ENCODE measurements at places on chromosomes 3 and 15.
A peak's percentile ranks its signal among the peaks of the same experiment; 100 is the strongest.

DNA sequence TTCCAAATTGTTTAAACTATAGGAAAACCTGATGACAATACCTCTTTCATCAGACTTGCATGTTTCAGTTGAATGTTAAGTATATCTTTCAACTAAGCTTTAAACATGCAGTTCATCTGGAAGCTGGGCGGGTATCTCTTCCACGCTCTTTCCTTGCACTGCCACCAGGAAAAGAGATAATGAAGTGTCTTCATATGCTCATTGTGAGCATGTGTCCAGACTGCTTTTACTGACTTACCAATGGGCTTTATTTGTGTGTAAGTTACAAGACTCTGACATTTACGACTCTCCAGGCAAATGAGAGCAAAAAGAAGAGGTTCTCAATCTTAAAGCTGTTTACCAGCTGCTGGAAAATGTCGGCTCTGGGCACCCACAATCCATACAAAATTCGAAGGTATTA is 52.8 kb downstream of the TMEM212 start:
- no peak overlapping the region for H3K4me3 ChIP-seq
- H3K27ac ChIP-seq, result no peak overlapping the region
- H3K27me3 ChIP-seq, result peaks cover 15% of the 10 kb centered on the region
- H3K36me3 ChIP-seq, result no peaks in the 10 kb centered on the region
- peaks cover 3% of the 10 kb centered on the region for H3K4me1 ChIP-seq

DNA sequence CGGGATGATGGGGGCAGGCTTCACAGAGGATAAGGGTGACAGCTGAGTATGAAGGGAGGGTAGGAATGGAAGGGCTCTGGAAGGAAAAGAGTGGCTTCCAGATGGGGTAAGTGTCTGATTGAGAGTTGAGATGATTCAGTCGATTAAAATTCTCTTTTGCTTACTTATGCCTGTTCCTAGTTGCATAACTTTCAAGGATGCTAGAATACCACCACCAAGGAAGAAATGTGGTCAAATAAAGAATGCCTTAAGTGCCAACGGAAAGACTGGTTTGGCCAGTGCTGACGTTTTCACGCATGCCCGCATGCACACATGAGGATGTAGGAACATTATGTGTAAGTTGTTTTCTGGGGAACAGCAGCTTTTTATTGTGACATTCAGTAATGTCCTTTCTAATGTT is 263.4 kb upstream of the WNT5A start:
- no peaks in the 10 kb centered on the region for H3K36me3 ChIP-seq
- DNase-seq, result no peak
- no peaks in the 10 kb centered on the region for H3K27me3 ChIP-seq
- H3K4me3 ChIP-seq, result no peak overlapping the region

DNA sequence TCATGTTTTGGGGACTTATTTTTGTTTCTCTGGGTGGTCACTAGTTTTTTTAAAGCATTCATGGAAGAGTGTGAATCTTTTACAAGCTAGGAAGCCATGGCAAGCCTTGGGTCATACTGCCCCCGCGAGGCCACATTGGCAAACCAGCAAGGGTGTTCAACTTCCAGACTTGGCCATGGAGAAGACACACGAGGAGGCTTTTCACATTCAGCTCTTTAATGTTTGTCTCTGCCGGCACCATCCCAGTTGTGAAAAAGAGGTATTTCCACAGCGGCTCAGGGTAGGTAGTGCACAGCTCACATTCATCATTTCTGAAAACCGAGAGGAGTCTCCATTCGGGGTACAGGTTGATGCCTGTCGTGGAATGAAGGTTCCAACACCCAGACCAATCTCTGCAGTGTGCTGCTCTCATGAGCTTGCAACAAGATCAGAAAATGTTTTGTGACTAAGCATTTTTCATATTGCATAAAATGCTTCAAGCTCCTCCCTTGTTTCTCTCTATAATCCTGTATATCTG is 7.7 kb downstream of the CCR5 start:
- peaks cover 67% of the 10 kb centered on the region for H3K4me1 ChIP-seq
- peaks cover 11% of the 10 kb centered on the region for H3K36me3 ChIP-seq
- peak overlapping the region; percentile 34 for H3K27ac ChIP-seq
- no peaks in the 10 kb centered on the region for H3K27me3 ChIP-seq

GRCh38 chr3:149197669-149198068 is 24.0 kb downstream of the CP start:
- H3K36me3 ChIP-seq, result no peaks in the 10 kb centered on the region
- no peak overlapping the region for H3K27ac ChIP-seq
- peaks cover 7% of the 10 kb centered on the region for H3K4me1 ChIP-seq
- peaks cover 17% of the 10 kb centered on the region for H3K27me3 ChIP-seq
- DNase-seq, result no peak

DNA sequence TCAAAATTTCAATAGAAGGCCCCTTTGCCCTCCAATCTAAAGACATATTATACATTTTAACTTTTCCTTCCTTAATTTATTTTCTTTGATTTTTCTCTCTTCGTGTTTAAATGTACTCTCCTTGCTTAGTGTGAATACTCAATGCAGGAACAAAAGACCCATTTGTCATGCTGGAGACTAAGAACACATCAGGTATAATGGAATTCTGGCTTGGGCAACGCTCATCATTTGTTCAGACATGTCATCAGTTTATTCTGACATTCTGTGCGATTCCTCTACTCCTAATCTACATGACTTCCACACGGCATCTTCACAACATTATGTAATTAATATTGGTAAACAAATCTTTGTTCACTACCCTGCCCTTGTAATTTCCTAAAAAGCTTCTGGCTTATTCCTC is 136.6 kb upstream of the LRRN1 start:
- peaks cover 13% of the 10 kb centered on the region for H3K4me1 ChIP-seq
- DNase-seq, result no peak
- H3K4me3 ChIP-seq, result no peak overlapping the region
- peaks cover 6% of the 10 kb centered on the region for H3K27me3 ChIP-seq

- no peaks in the 10 kb centered on the region for H3K4me1 ChIP-seq
- no peak for DNase-seq
- peaks cover 12% of the 10 kb centered on the region for H3K27me3 ChIP-seq
- H3K4me3 ChIP-seq, result no peak overlapping the region
- no peak overlapping the region for H3K27ac ChIP-seq
These were observed 54.9 kb upstream of the TBC1D21 start for GRCh38 chr15:73818308-73818985.

- peaks cover 14% of the 10 kb centered on the region for H3K27me3 ChIP-seq
- H3K36me3 ChIP-seq, result peaks cover 2% of the 10 kb centered on the region
- no peak overlapping the region for H3K27ac ChIP-seq
- no peaks in the 10 kb centered on the region for H3K4me1 ChIP-seq
- DNase-seq, result no peak
These were observed 30.7 kb upstream of the IGSF10 start for GRCh38 chr3:151491525-151491924.

DNA sequence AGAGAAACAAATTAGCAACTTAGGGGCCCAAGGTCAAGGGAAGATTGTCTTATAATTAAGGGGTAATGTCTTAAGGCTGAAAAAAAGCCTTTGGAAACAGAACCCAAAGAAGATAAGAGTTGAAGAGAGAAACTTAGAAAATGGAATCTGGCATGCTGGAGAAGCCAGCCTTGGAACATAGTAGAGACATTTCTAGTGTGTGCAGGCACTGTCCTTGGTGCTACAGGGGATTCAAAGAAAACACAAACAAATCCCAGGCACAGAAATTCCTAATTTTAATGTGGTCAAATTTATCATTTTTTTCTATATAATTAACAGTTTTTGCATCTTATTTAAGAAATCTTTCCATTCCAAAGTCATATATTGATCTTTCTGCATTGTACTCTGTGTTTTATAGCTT is 89.4 kb downstream of the NR1D2 start:
- H3K27me3 ChIP-seq, result peaks cover 15% of the 10 kb centered on the region
- H3K4me3 ChIP-seq, result no peak overlapping the region
- no peaks in the 10 kb centered on the region for H3K36me3 ChIP-seq
- H3K27ac ChIP-seq, result no peak overlapping the region
- H3K4me1 ChIP-seq, result no peaks in the 10 kb centered on the region

GRCh38 chr3:177579419-177579818 is 382.1 kb upstream of the TBL1XR1 start:
- no peaks in the 10 kb centered on the region for H3K36me3 ChIP-seq
- H3K27ac ChIP-seq, result no peak overlapping the region
- no peak overlapping the region for H3K4me3 ChIP-seq
- H3K4me1 ChIP-seq, result peaks cover 4% of the 10 kb centered on the region
- DNase-seq, result no peak

DNA sequence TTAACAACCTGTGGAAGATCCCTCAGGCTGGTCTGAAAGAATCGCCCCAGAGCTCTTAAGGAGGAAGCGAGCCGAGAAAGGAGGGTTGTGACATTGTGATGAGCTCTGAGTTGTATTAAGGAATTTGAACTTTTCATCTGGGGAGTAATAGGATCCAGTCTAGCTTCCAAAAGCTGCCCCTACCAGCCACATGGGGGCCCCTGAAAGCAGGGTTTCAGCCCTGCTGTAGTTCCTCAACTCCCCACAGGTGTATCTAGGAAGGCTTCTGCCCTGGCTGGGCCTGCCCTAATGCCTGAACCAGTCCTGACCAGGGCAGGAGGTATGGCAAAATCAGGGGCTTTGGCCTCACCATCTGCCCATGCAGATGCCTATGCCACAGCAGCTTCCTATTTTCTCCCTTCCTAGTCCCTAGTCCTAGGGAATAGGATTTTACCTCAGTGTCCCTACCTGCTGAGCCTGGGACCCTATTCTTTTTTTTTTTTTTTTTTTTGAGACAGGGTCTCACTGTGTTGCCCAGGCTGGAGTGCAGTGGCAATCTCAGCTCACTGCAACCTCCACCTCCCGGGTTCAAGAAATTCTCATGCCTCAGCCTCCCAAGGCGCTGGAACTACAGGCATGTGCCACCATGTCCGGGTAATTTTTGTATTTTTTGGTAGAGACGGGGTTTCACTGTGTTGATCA is 5.0 kb upstream of the AP3S2 start:
- H3K27me3 ChIP-seq, result no peaks in the 10 kb centered on the region
- H3K36me3 ChIP-seq, result no peaks in the 10 kb centered on the region
- peaks cover 12% of the 10 kb centered on the region for H3K4me1 ChIP-seq
- H3K27ac ChIP-seq, result no peak overlapping the region

DNA sequence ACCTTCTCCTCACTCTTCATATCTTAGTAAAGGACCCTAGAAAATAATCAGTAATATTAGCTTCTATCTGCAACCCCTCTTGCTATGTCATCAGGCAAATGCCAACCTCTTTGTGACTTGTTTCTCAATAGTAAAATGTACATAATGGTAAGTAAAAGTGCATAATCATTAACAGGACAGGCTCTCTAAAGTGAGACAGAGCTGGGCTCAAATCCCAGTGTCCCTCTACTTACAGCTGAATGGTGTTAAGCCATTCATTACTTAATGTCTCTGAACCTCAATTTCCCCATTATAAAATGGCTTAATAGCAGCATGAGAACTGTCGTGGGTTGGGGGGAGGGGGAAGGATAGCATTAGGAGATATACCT is 62.6 kb upstream of the ATP11B start:
- no peaks in the 10 kb centered on the region for H3K4me1 ChIP-seq
- no peak overlapping the region for H3K4me3 ChIP-seq
- no peaks in the 10 kb centered on the region for H3K36me3 ChIP-seq
- DNase-seq, result no peak
- H3K27ac ChIP-seq, result no peak overlapping the region

DNA sequence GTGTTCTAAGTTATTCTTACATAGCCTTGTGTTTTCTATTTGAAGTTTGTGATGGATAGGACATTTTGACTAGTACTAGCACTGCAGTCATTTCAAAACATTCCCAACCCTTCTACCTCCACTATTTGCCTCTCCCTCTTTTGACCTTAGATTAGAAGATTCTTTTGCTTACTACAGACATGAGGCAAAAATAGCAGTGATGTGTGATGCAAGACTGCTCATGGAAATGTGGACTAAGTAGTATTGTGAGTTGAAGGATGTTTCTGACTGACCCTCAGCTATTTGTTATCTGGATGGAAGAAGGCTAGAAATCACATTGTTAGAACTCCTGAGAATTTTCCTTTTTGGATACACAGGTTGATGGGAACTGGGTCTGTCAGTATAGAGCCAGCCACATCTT is 45.9 kb downstream of the ATP2C1 start:
- peaks cover 23% of the 10 kb centered on the region for H3K36me3 ChIP-seq
- no peak for DNase-seq
- H3K27me3 ChIP-seq, result no peaks in the 10 kb centered on the region
- H3K4me1 ChIP-seq, result peaks cover 5% of the 10 kb centered on the region

DNA sequence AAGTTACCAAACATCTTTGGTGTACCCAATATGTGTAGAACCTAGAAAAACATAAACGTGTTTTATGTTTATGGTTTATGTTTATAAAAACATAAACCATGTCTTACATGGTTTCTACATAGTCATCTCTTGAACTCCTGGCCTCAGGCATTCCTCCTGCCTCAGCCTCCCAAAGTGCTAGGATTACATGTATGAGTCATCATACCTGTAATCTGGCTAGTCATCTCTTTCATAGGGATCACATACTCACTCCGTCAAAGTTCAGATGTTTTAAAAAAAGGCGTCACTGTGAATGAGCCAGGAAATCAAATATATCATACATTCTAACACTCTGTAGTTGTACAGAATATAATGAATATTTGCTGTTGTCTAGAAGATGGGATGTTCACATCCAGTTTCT is 178.6 kb downstream of the CPNE4 start:
- H3K27me3 ChIP-seq, result no peaks in the 10 kb centered on the region
- no peak overlapping the region for H3K4me3 ChIP-seq
- no peaks in the 10 kb centered on the region for H3K36me3 ChIP-seq
- no peak overlapping the region for H3K27ac ChIP-seq

GRCh38 chr15:74383695-74384565 is 16.5 kb upstream of the CYP11A1 start:
- H3K4me1 ChIP-seq, result peaks cover 18% of the 10 kb centered on the region
- no peaks in the 10 kb centered on the region for H3K36me3 ChIP-seq
- peak overlapping the region; percentile 75 for H3K27ac ChIP-seq
- H3K27me3 ChIP-seq, result no peaks in the 10 kb centered on the region
- H3K4me3 ChIP-seq, result peak overlapping the region; percentile 38

GRCh38 chr3:26558257-26558656 is 64.3 kb upstream of the LRRC3B start:
- H3K27me3 ChIP-seq, result no peaks in the 10 kb centered on the region
- no peak overlapping the region for H3K4me3 ChIP-seq
- H3K36me3 ChIP-seq, result no peaks in the 10 kb centered on the region

- no peak overlapping the region for H3K27ac ChIP-seq
- H3K4me3 ChIP-seq, result no peak overlapping the region
- no peaks in the 10 kb centered on the region for H3K36me3 ChIP-seq
- no peaks in the 10 kb centered on the region for H3K4me1 ChIP-seq
- no peak for DNase-seq
These were observed 38.6 kb downstream of the ADAMTS9 start for GRCh38 chr3:64648927-64649906.

GRCh38 chr15:46576646-46577395 is 942.0 kb downstream of the SQOR start:
- H3K27me3 ChIP-seq, result no peaks in the 10 kb centered on the region
- no peak for DNase-seq
- H3K4me3 ChIP-seq, result no peak overlapping the region
- H3K36me3 ChIP-seq, result no peaks in the 10 kb centered on the region
- no peak overlapping the region for H3K27ac ChIP-seq
- H3K4me1 ChIP-seq, result no peaks in the 10 kb centered on the region

DNA sequence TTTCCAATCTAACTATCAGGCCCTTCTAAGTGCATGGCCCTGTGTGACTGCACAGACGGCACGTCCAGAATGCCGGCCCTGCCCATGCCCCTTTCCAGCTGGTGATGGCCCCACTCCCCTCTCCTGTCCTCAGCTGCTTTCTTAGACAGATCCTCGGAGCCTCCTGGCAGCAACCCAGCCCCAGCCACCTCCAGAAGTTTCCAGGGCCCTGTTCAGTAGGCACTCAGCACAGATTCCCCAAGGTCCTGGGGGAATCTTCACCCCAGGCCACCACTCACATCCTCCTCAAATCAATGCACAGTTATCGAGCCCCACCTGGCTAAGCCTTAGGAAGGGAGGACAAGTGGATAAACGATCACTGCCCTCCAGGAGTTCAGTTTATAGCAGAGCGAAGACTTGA is 1.4 kb upstream of the CRABP1 start:
- no peaks in the 10 kb centered on the region for H3K4me1 ChIP-seq
- no peaks in the 10 kb centered on the region for H3K36me3 ChIP-seq
- H3K4me3 ChIP-seq, result no peak overlapping the region
- H3K27me3 ChIP-seq, result peaks cover 17% of the 10 kb centered on the region
